ENCODE measurements at places on chromosomes 2 and 18. TPM values are rescaled to one million over a fixed set of nuclear protein-coding genes. Genes with fewer than 3 reads are reported as not detected.

DNA sequence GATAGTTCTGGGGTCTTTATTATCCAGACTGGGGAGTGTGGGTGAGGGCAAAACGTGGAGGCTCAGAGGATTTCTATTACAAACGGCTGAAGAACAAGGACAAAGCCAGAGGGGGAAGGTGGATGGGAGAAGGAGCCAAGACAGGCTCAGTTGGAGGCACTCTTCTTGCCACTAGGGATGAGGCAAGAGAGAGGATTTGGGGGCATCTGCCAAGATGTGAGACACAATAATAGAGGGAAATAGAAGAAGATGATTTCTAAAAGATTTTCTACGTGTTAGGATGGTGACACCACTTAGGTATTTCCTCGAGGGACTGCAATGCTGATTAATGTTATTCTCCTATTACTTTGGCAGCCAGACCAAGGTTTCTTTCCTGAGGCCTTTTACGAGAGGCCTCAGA lies 71.8 kb downstream of the APOB start:
- DNase-seq: no peak

CYRIA gene
- 10.7 TPM for total RNA-seq

DNA sequence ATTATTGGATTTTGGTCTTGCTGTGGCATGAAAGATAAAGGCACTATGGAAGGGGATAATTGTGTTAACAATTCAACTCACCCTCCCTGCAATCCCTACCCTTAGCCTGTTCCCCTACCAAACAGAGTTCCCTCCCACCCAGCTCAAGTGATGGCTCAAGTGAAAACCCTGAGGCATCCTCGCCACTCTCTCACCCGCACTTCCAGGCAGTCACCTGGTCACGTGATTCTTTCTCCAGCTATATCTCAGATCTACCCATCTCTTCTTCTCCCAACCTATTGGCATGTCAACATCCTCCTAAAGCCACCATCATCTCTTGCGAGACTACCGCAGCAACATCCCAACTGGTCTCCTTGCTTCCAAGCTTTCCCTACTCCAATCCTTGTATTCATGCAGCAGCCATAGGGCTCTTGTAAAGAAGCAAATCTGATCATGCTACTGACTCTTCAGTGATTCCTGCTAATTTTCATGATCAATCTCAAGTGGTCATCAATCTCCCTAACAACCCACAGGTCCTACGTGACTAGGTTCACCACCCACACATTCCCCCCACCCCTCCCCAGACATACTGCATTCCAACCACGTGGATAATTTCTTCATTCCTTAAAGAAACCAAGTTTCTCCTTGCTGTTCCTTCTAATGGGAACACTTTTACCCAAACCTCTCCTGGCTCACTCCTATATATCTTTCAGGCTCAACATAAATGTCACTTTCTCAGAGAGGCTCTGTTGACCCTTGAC lies 66.7 kb downstream of the MBD2 start:
- DNase-seq: no peak

DNA sequence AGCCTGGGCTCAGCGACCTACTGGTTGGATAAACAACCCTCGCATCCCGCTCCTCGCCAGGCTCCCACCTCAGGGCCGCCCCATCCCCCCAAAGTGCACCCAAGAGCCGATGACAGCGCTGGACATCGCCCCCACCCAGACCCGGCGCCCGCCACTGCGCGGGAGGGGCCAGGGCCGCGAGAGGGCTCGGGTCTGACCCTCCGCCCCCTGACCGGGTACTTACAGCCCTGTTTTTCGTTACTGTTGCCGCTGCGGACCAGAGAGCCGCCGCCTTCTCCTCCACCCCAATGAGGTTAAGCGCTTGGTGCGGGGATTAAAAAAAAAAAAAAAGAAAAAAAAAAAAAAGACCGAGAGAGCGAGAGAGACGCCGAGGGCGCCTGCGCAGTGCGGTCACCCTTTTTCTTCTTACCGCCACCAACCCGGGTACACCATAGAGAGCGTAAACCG lies at the start of gene CLASP1:
TSS of gene CLASP1 (minus strand) at position 314 of the 447 bp plus-strand sequence. CDS start 43,567 bp downstream, outside the sequence.
- no peak for DNase-seq

DNA sequence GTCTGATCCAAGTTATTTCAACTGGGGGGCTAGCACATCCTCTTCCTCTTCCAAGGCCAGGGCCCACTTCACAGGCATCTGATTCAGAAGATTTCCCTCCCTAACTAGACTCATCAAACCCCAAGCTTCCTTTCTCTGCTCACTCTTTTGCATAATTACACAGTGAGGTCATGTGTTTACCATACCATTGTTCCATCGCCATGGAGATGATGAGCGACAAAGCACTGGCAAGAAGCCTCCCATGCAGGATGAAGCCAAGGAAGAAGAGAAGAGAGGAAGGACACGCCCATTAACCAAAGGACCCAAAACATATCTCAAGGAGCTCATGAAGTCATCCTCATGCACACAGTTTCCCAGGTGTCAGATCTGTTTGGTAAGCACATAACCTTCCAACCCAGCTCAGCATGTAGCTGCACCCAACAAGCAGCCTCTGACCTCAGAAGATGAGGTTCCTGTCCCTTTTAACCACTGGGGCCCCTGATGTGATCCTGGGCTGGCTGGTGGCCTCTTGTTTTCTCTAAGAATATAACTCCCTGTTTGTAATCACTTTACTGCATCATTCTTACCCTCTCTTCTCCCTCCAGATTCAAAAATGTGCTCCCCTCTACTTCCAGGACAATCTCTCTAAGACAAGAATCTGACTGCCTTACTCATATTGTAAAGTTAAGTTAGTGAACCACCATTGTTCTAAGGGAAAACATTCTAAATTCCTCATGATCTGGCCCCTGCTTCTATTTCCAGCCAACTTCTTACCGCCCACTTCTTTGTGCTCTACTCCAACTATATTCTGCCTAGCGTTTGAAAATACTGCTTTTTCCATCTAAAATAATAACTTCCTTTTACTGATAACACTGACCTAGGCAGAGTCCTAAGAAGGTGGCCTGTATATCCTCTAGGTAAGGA lies 190.1 kb downstream of the TTC32 start:
- DNase-seq: peak; percentile 96

DNA sequence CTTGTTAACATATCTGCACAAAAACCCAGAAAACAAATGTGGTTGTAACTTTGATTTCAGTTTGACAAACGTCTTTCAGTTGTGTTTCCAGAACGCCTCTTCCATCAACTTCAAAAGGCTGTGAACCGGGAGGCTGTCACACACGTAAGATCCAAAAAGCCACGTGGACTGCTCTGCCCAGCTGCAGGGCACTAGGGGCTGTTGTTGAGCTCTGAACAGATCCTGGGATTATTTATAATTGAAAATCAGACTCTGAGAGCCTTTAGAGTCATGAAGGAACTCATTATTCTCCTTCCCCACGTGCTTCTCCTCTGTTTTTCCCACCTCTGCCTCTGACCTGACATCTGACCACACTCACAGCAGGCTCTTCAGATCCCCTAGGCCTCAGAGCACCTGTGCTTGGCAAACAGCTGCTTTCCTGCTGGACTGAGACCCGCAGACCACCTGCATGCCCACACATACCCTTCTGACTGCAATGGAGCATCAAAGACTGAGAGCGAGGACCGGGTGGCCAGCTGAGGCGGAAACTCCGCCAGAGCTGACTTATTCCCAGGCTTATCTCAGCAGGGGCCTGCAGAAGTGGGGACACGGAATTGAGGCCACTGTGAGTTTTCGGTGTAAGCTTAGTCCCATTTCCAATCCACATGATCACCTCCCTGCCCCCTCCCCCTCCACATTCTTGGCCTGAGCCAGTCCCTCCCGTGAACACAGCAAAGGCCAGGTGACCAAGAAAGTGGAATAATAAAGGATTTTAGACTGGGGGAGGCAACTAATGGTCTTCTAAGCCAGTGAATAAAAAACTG lies 114.8 kb downstream of the ATL2 start:
- no peak for DNase-seq

AOX1 gene
- 0.14 TPM for total RNA-seq

OR6B2 gene
- total RNA-seq: not detected

GRCh38 chr2:226584518-226585055 lies 215.0 kb downstream of the IRS1 start:
- DNase-seq: no peak

DNA sequence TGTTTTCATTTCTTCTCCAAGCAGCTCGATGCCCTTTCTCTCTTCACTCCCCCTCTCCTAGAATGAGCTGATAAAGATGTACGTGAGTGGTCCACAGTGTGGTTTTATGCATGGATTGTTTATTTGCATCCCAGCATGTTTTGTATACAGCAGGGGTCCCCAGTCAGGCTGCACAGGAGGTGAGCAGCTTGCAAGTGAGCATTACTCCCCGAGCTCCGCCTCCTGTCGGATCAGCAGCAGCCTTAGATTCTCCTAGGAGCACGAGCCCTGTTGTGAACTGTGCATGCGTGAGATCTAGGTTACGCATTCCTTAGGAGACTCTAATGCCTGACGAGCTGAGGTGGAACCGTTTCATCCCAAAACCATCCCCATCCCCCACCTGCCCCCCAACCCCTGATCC lies 262.6 kb downstream of the AGAP1 start:
- DNase-seq: no peak

DNA sequence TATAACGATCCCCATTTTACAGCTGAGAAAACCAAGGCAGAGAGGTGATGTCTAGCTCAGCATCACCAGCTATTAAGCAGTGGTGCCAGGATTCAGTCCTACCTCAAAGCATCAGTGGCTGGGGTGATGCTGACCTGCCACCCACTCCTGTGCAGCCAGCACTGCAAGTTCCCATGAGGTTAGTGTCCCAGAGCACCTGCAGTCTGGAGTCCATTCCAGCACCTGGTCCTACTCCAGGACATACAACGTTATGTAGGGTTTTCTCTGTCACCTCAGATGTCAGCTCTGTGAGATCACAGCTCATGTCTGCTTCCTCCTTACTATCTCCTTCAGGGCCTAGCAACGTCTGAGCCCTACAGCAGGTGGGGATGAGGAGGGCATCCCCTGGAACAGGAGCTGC lies 328.0 kb upstream of the HS6ST1 start:
- DNase-seq: no peak

- DNase-seq: no peak
Observed at GRCh38 chr2:96874198-96874831, 4.4 kb upstream of the SEMA4C start.

MAP3K19 gene
- not detected for total RNA-seq

TEKT4 gene
- not detected for total RNA-seq

- DNase-seq: peak; percentile 79
Observed at GRCh38 chr18:11849841-11850634, 1.2 kb upstream of the CHMP1B start.

GRCh38 chr18:23503963-23504344 lies 643 bp downstream of the RMC1 start:
- no peak for DNase-seq

Measured in Caki2 (cell line).